ENCODE measurements at places on chromosomes 5 and 9. TPM values are rescaled to one million over a fixed set of nuclear protein-coding genes. Genes with fewer than 3 reads are reported as not detected.

Gene DIPK1B
- 8.7 TPM for total RNA-seq

Gene CLIC3
- 5.2 TPM for total RNA-seq

Gene ZNG1A
- total RNA-seq = 23.6 TPM

Gene PDE8B
- 1.4 TPM for total RNA-seq

Gene NKD2
- total RNA-seq = 22.6 TPM

Gene TMEM232
- not detected for total RNA-seq

Gene DHX29
- 21.7 TPM for total RNA-seq

Gene DMRT3
- total RNA-seq = not detected

Gene ELOVL7
- total RNA-seq = 8.7 TPM

Gene FBXO10
- total RNA-seq = 6.6 TPM

Gene KLHL3
- 0.09 TPM for total RNA-seq

Gene FBN2
- 13.0 TPM for total RNA-seq

Gene HRCT1
- 0.40 TPM for total RNA-seq

Gene OLFM1
- total RNA-seq = 8.5 TPM

Gene PCDHGA8
- 0.06 TPM for total RNA-seq

Gene SURF1
- total RNA-seq = 42.9 TPM

Gene FLT4
- 4.9 TPM for total RNA-seq

Gene CA9
- 4.2 TPM for total RNA-seq

Gene LCN6
- not detected for total RNA-seq

Gene SLC1A1
- 1.0 TPM for total RNA-seq

Gene DAB2IP
- 15.3 TPM for total RNA-seq

Gene FRMPD1
- 0.10 TPM for total RNA-seq

Gene PTPRD
- 0.43 TPM for total RNA-seq

Gene PCDHB13
- 0.05 TPM for total RNA-seq

Gene FGD3
- total RNA-seq = 0.55 TPM

Gene TMEM174
- total RNA-seq = not detected

Gene PCDHGC5
- not detected for total RNA-seq

Gene PCDHGB6
- total RNA-seq = 0.13 TPM

Gene C6
- not detected for total RNA-seq

Gene PRRX2
- 9.5 TPM for total RNA-seq

Gene PCDHGA10
- not detected for total RNA-seq

Gene C5orf52
- not detected for total RNA-seq

Gene PFN3
- not detected for total RNA-seq

Gene PCDHB12
- total RNA-seq = not detected

Gene SPATA31C1
- not detected for total RNA-seq

Gene FOXD4L3
- not detected for total RNA-seq

Gene RASEF
- total RNA-seq = 8.1 TPM

Gene CTNND2
- total RNA-seq = not detected

Gene C5
- total RNA-seq = 12.4 TPM

Gene STING1
- 1.4 TPM for total RNA-seq

Gene BHMT
- not detected for total RNA-seq

Gene ISL1
- total RNA-seq = not detected

Gene NR6A1
- 1.9 TPM for total RNA-seq

Gene CDKN2A
- not detected for total RNA-seq

Gene ELAVL2
- not detected for total RNA-seq

Gene PCDHGB3
- 0.18 TPM for total RNA-seq
